ENCODE measurements at places on chromosomes 2 and 18.
A peak's percentile ranks its signal among the peaks of the same experiment; 100 is the strongest.

DNA sequence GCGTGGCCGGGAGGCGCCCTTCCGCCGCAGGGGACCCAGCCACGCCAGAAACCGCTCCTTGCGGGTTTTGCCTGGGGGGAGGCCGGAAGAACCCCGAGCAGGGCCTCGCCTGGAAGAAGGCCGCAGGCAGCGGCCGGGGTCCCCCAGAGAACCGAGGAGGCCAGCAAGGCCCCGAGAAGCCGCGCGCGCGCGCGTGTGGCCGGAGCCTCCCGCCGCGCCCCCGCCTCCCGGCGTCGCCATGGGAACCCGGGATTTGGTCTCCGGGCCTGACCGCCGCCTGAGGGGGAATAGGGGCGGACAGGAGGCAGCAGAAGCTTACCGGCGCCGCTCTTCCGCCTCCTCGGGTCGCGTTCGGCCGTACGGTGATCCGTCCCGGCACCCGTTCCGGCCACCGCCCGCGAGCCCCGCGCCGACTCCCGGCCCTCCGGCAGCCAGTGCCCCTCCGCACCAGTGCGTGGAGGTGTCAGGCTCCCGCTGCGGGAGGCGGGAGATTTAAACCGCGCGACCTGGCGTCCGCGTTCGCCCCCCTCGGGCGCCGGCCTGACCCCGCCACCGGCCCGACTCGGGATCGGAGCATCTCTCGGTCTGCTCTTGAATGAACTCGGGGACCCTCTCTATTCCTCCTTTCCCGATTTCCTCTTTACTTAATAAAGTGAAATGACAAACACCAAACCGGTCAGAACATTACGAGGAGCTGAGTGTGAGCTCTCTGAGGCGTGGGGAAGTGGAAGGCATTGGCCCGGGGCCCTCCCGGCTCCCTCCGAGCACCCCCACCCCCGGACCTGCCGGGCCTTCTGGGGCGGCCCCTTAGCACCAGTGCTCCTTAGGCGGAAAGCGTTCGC is at the start of gene ICA1L:
TSS of gene ICA1L (minus strand) at position 467 of the 842 bp plus-strand sequence. CDS start 42,757 bp downstream, outside the sequence.
- DNase-seq, result peak; percentile 64

GRCh38 chr2:219542931-219543595 is 546 bp downstream of the CHPF start:
- no peak for DNase-seq

DNA sequence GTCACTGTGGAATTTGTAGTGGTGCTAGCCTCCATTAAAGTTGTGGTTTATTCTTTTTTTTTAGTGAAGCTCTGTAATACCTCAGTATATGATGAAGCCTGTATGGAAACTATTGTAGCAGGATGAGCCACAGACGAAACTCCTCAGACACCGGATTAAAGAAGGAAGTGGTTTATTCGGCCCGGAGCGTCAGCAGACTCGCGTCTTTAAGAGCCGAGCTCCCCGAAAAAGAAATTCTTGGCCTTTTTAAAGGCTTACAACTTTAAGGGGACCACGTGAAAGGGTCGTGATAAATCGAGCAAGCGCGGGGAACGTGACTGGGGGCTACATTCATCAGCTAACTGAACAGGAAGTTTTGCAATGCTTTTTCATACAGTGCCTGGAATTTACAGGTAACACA is 8.1 kb upstream of the CCL20 start:
- no peak for DNase-seq

GRCh38 chr18:80227472-80227871 is 19.8 kb downstream of the PARD6G start:
- no peak for DNase-seq

GRCh38 chr2:221397187-221397586 is 174.9 kb downstream of the EPHA4 start:
- peak; percentile 37 for DNase-seq

- peak; percentile 94 for DNase-seq
Observed at GRCh38 chr2:64838817-64839216, 150.4 kb upstream of the SLC1A4 start.

- no peak for DNase-seq
Observed at GRCh38 chr2:202885190-202885589, 13.6 kb upstream of the ICA1L start.

DNA sequence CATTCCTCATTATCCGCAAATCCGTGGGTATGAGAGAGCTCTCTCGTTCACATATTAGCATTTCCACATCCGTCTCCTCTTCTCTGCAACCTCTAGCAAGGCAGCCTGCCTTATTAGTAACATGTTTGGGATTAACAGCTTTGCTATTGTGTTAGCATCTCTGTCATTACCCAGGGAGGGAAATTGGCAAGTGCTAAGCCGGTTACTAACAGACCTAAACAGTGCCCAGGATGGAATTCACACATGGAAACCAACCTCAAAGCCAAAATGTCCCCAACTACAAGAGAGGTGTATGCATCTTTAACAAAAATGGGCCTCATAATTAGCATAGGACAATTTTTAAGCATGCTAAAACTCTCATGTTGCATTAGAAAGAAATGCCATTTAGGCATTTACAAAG is 309.0 kb upstream of the MEIS1 start:
- DNase-seq, result no peak

- DNase-seq, result no peak
Observed at GRCh38 chr2:28997237-28997846, 16.2 kb downstream of the TOGARAM2 start.

GRCh38 chr2:45128580-45128997 is 119.3 kb upstream of the SIX2 start:
- no peak for DNase-seq

DNA sequence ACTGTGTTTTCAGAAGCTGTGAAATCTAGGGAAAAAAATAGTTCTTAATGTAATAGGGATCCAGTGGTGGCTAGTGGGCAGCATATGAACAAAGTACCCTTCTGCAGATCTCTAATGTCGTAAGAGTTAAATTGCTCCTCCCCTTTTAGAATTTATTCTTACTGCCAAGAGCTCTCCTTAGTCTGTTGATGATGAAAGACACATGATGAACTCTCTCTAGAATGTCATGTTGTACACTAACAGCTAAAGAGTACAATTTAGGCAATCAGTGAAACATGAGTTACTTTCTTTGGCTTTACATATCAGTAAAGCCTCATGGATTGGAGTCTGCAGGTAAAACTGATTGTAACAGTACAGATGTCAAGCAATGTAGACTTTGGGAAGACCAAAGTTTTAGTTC is 84.2 kb downstream of the SLC39A10 start:
- no peak for DNase-seq

GRCh38 chr2:183948861-183949260 is 649.5 kb upstream of the ZNF804A start:
- no peak for DNase-seq

DNA sequence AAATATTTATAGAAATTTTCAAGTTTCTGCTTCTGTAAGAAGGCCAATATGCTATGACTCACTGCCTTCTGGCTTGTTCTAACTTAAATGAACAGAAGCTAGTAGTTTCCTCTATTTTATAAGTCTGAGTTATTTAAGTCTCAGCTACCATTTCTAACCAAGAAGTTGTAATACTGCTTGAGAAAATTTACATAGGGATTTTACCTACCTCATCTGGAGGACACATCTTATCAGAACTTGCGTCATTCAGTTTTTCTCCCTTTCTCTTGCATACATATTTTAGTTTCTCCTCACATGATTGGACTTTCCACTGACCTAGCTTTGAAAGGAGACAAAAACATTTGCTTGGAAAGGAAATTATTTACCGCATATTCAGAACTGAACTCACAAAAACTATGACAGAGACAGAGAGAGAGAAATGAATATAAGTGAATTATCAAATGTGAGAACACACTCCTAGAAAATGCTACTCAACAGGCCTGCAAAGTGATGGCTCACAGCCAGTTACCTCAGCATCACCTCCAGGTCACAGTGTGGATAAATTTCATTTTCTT is 81.1 kb upstream of the CD302 start:
- DNase-seq, result no peak

DNA sequence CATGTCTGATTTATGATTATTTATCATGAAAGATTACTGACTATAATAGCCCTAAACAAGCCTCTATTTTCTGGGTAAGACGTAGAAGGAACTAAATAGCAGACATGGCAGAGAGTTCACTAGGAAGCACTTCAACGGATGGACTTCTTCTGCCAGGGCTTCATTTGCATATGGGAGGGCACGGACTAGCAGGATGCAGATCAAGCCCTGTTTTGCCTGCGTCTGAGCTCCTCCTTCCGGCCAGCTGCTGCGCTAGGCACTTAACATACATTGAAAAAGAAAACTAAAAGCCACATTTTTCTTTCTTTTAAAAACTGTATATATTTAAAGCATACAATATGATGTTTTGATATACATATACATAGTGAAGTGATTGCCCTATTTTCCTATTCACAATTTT is 340.0 kb upstream of the MEX3C start:
- DNase-seq, result peak; percentile 19

DNA sequence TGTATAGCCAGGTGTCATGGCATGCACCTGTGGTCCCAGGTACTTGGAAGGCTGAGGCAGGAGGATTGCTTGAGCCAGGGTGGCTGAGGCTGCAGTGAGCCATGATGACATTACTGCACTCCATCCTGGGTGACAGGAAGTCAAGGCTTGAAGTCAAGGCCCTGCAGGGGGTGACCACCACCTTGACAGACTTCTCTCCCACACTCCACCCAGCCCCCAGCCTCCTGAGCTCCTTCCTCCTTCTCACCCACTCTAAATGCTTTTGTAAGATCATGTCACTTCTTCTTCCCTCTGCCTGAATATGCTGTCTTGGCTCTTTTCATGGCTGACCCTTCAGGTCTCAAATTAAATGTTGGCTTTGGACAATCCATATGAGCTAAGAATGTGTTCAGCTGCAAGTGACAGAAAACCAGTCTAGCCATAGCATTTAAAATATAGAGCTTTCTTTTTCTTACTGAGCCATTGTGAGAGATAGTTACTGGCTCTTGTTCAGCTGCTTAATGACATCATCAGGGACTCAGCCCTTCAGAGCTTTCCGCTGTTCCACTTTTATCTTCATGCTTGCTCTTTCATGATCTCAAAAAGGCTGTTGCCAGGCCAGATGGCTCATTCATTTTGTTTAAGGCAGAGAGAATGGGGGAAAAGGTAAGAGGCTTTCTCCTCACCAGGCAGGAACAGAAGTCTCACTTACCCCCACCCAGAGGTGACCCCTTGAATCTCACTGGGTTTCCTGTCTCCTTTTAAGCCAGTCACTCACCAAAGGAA is 36.7 kb upstream of the TTC39C start:
- no peak for DNase-seq

GRCh38 chr18:35775887-35776286 is 194.3 kb downstream of the GALNT1 start:
- no peak for DNase-seq

DNA sequence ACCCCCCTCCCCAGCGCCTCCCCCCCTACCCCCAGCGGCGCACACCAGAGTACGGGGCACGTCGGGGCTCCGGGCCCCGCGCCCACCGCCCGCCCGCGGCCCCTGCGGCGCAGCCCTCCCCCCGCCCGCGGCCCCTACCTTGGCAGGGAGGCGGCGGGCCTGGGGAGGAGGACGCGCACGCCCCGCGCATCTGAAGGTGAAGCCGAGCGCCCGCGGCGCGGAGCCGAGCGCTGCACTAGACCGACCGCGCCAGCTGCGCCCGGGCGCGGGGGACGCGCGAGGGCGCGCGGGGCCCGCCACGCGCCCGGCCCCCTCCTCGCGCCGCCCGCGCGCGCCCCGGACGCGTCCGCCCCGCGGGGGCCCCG is at the start of gene ZNF516:
TSS of gene ZNF516 (minus strand) at position 237 of the 365 bp plus-strand sequence. CDS start 52,188 bp downstream, outside the sequence.
- no peak for DNase-seq

GRCh38 chr18:56900195-56901094 is 246.4 kb upstream of the BOD1L2 start:
- DNase-seq, result no peak

- peak; percentile 38 for DNase-seq
Observed at GRCh38 chr2:29013057-29013780, 32.1 kb downstream of the TOGARAM2 start.

GRCh38 chr2:223835701-223836532 is 1.5 kb downstream of the AP1S3 start:
- DNase-seq, result no peak

GRCh38 chr2:203745267-203745666 is 38.8 kb downstream of the CD28 start:
- DNase-seq, result no peak

DNA sequence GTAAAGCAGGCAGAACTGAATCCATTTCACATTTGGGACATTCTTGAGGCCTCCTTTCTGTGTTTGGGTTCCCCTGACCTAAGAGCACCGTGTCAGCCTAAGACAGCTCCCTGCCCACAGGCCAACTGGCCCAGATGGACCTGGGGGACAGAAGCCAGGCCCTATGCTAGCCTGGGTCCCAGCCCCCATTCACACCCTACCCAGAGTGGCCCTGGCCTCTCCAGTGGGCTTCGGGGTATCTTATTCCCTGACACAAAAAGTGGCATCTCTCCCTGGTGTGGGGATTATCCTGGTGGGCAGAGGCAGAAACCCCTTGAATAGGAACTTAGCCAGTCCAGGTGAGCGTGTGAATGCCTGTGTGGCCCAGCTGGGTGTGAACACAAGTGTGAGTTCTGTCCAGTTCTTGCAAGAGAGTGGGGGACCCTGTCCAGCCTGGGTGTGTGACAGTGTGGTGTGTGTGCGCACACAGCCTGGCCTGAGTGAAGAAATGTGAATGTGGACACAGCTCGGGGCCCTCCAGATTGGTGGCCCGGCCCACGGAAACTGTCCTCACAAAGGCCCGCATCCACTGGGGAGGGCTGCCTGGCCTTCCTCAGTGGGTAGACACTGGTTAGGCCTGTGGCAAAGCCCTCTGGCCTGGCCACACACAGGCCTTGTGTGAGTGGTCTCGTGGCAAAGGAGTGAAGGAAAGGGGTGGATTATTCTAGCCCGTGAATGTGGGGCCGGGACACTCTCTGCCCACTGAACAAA is 63.0 kb upstream of the HAAO start:
- DNase-seq, result no peak
